ENCODE measurements at places on chromosomes 4 and X.

- no peak for DNase-seq
Observed at GRCh38 chr4:172584816-172585215, 583.8 kb upstream of the GALNT7 start.

- no peak for DNase-seq
Observed at GRCh38 chr4:129422277-129422676, 326.3 kb downstream of the C4orf33 start.

DNA sequence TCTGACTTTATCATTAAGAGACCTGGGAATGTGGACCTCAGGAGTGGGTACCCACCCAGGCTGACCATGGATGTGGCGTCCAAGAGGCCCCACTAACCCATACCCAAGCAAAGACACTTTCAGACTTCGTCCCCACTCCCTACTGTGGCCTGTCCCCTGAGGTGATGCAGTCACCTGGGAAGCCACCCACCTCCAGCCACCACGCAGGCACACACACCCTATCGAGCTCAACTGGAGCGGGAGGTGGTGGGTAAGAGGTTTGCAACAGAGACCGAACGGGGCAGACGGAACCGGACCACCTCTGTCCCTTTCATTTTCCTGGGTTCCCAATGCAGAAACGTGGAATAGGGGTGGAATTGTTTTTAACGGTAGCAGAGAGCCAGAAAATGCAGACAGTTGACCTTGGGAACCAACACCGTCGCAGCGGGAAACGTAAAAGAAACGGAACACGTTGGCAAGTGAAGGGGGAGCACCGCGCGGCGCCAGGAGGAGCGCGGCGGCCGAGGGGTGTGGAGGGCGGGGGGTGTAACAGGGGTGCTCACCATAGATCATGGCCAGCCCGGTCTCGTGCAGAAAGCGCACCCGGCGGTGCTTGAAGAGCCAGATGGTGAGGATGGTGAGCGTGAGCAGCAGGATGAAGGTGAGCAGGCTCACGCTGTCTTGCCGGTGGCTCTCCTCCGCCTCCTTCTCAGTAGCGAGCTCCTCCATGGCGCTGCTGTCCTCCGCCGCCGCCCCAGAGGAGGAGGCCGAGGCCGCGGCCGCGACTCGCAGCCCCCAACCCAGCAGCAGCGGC is 559 bp downstream of the SLC9A7 start:
- DNase-seq = peak; percentile 4

GRCh38 chrX:110920991-110921390 is 125.4 kb upstream of the CHRDL1 start:
- DNase-seq = no peak

GRCh38 chr4:85147481-85148076 is 181.1 kb upstream of the WDFY3 start:
- DNase-seq = no peak

DNA sequence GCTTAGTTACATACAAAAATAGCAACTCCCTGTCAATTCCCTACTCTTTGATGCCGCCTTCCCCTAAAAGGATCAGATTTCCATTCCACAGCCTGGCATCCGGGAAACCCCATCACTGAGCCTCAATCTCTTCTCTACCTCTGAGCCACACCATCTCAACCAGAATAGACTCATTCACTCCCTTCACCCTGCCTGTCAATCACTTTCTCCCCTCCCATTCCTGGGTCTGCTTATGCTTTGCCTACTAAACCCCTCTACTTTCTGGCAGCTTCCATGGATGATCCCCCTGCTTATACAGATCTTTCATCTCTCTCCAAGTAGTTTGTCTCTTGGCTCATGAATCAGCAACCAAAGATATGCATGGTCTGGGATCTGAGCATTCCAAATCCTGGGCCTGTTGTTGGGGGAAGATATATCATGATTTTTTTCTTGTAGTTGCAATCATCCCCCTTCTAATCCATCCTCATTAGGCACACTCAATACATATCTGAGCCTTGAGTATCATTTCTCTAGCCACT is 2.6 kb downstream of the AMER1 start:
- no peak for DNase-seq
